ENCODE measurements at places on chromosomes 13 and 19.

DNA sequence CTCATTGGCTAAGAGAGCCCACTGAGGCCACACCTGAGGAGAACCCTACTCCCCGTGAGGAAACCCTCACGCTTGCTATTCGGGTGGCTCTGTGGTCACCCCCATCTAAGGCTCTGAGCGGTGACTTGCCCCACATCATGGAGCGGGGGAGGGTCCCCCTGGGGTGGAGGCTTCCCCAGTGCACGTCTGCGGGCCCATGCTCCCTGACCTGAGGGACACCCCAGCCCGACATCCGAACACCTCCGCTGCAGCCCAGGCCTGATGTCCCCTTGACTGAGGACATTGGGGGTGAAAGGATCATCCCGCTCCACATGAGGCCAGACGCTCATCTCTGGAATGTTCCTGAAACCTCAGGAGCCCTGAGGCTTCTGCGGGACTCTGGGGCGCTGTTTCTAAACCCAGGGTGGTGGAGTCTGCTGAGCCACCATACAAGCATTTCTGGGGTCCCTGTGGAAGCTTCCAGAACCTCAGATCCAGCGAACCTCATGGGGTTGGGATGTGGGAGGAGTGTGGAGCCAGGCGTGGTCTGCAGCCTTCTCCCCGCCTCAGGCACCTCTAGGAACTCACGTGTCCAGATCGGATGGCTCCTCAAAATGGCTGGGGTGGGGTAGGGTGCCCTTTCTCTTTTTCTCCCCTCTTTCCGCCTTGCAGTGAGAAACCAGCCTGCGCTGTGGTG, 19.9 kb downstream of the TMED1 start:
- no peak for DNase-seq

- no peak for DNase-seq
Measured at GRCh38 chr19:49447485-49448431, 3.9 kb downstream of the PIH1D1 start.

DNA sequence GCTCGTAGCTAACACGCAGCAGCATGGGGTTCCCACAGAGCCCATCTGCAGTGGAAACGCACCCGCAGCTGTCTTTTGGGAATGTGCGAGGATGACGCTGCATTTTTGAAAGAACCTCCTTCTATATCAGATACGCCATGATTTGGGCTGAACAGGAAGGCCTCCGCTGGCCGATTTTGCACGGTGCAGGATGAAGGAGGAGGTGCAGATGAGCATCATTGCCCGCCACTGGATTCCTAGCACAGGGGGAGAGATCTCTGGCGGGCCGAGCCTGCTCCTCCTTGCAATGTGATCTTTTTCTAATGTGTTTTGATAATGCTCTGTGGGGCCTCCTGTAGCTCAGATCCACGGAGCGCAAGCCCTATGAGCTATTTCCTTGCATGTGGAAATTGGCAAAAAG, 55.5 kb downstream of the EFNB2 start:
- DNase-seq, result no peak

GRCh38 chr19:30128211-30128610, 186.2 kb downstream of the URI1 start:
- DNase-seq, result no peak

GRCh38 chr19:38055010-38055409, 148.0 kb downstream of the SIPA1L3 start:
- DNase-seq, result no peak
